ENCODE measurements at places on chromosomes 4 and X.
A peak's percentile ranks its signal among the peaks of the same experiment; 100 is the strongest.

GRCh38 chr4:173859091-173859713 is 329.2 kb upstream of the HAND2 start:
- no peak for DNase-seq

DNA sequence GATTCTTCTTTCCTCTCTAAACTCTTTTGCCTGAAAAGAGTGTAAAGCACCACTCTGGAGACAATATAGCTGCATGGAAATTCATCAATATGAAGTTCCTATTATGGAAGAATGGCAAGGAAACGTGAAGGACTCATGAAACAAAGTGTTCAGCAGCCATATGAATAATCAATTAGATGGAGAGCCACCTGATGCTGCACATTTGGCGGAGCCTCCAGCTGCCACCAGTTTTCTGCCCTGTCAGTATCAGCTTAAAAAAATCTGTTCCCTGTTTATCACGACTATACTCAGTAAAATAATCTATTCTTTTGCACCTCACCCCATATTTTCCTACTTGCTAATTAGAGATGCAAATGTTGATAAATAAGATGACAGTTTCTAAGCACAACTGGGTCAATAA is 276.0 kb downstream of the UNC5C start:
- DNase-seq, result no peak

DNA sequence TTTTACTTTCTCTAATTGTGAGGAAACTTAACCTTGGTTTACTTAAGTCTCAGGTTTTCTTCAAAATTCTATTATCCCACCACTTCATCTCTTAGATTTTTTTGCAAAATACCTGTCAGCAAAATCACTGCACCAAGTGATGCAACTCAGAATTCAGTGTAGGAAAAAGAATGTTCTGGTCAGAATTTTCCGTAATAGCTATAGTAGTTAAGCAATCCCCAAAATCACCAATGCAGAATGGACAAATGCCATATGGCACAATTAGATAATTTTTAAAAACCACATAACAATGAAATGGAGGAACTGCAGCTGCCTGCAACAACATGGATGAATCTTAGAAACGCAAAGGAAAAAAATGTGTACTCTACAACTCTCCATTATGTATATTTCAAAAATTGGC is 373.1 kb downstream of the NAF1 start:
- no peak for DNase-seq

DNA sequence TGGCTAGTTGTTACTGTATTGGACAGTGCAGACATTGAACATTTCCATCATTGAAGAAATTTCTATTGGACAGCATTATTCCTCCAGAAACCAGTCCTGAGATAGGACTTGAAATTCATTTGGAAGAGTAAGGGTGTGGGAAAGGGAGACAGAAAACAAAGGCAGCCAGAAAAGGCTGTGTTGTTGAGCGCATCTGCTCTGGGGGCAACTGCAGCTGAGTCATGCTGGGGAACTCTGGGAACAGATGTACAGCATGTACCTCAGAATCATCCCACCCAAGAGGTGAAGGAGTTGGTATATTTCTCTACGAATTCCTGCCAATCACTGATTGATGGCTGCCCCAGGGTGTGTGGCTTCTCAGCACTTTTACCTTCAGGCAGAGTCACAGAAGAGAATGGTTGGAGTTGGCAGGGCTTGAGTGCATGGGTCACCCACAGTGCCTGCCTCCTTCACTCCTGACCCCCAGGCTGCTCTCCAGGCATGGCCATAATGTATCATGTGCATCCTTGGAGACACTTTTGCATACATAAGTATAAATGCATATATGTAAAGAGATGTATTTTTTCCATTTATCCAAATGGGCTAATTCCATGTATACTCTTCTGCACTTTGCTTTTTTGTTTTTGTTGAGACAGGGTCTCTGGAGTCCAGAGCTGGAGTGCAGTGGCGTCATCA is 39.4 kb downstream of the GEMIN8 start:
- DNase-seq, result no peak

- DNase-seq, result peak; percentile 99
These were observed 253.2 kb downstream of the SPRY1 start for GRCh38 chr4:123649645-123650391.

- no peak for DNase-seq
These were observed 8.6 kb downstream of the APEX2 start for GRCh38 chrX:55008571-55009358.

DNA sequence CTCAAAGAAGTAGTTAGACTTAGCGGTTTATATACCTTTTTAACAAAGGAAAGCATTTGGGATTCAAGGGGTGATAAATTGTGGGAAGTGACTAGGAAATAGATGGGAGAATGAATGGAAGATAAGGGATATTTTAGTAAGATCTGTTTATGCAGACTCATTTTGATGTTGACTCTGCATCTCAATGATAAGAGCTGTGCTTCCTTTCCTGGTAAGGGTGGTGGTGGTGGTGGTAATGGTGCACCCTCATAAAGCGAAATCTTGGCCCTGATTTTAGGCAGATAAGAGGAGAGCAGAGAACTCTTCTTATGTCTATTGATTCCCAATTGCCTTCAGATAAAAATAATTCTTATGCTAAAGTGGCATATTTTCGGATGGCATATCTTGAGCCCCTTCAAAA is 197.1 kb downstream of the SPRY1 start:
- DNase-seq, result no peak

- DNase-seq, result no peak
These were observed 37.9 kb downstream of the RELL1 start for GRCh38 chr4:37648084-37648817.

- no peak for DNase-seq
These were observed 36.2 kb downstream of the ZFP42 start for GRCh38 chr4:188031751-188032150.

DNA sequence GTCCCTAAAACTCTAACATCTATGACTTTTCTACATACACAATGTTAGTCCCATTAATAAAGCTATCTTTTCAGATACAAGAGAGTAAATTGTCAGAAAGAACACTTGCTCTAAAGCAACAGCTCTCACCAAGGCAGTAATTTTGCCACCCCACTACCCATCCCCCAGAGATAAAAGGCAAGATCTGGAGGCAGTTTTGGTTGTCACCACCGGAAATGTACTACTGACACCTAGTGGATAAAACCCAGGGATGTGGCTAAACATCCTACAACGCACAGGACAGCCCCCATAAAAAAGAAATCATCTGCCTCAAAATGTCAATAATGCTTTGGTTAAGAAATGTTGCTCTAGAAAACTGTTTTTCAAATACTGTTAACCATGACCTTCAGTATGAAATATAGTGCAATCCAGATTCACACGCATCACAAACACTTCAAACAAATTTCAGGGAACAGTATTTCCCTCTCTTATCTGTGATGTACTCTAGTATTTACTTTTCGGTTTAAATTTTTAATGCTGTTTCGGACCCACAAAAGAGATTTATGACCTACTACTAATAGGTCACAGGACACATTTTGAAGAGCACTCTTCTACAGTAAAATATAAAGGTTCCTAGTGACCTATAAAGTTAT is 5.1 kb downstream of the FBXL5 start:
- DNase-seq, result peak; percentile 73

DNA sequence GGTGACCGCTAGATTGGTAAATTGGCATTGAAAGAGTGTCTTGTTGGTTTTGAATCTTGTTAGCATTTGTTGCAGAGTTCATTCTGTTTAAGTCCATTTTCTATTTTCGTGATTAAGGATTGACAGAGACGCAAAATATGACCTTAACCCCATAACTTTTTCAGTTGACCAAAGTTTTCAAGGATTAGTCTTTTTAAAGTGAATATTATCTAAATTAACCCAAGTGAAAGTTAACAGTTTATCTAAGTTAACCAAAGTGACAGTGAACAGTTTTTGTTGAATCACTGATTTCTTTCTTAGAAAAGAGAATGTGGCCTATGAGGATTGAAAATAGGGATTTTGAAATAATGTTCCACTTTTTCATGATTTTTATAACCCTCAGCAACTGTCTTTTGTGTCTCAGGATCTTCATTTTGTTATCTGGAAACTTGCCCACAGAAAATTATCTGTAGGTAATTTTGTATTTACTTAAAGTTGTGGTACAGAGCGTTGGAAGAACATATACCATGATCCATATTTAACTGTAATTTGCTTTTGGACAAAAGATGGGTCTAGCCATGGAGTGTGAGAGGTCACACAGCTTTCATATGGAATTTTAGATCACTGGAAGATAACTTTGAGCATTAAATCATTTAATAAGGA is 3.3 kb downstream of the CPEB2 start:
- DNase-seq, result no peak

- DNase-seq, result no peak
These were observed 48.9 kb downstream of the TBC1D9 start for GRCh38 chr4:140707325-140707724.

DNA sequence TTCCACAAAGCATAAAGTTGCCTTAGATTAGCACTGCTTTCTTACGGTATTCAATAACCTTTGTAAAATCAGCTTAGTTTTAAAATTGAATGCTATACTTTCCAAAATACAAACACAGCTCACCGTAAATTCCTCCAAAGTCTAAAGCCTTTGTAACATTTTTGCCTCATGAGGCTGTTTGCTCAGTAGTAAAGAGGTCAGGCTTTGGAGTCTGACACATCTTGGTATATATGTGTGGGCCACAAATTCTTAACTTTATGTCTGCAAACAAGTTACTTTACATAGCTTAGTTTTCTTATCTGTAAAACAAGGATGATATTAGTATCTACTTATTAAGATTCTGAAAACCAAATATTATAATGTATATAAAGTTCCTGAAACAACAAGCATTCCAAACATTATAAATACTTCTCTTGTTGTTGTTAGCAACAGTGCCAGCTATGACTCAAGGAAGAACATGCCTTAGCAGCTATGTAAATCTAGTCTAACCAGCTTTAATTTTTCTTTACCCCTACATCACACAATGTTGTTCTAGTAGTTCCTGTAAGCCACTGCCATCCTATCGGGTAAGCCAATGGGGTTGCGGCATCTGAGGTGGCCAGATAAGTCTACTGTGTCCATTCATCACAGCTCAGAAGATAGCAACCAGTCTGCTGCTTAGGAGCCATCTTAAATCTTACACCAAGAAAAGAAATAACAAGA is 709.0 kb downstream of the KLHL13 start:
- no peak for DNase-seq

GRCh38 chr4:100340512-100341485 is 150.5 kb upstream of the DDIT4L start:
- no peak for DNase-seq

DNA sequence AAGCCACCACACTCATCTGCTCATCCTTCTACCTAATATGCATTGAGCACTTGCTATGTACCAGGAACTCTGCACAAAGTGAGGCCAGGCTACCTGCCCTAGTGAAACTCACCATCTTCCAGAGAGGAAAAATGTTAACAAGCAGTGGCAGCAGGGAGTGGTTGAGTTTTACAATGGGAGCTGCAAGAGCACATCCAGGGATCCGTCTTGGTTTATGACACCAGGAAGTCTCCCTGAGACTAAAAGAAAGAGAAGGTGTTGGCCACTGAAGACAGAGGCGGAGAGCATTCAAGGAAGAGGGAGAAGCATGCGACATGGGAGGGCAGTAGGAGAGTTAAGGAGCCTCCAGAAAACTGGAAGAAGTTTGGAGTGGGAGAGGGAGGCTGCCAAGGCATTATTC is 178.1 kb upstream of the CPEB2 start:
- DNase-seq, result no peak

- no peak for DNase-seq
These were observed 19.2 kb downstream of the PPP3CA start for GRCh38 chr4:101328063-101328602.
